Uterus (tissue), 4 donors: ENCODE measurements at places on chromosomes 4 and X.

DNA sequence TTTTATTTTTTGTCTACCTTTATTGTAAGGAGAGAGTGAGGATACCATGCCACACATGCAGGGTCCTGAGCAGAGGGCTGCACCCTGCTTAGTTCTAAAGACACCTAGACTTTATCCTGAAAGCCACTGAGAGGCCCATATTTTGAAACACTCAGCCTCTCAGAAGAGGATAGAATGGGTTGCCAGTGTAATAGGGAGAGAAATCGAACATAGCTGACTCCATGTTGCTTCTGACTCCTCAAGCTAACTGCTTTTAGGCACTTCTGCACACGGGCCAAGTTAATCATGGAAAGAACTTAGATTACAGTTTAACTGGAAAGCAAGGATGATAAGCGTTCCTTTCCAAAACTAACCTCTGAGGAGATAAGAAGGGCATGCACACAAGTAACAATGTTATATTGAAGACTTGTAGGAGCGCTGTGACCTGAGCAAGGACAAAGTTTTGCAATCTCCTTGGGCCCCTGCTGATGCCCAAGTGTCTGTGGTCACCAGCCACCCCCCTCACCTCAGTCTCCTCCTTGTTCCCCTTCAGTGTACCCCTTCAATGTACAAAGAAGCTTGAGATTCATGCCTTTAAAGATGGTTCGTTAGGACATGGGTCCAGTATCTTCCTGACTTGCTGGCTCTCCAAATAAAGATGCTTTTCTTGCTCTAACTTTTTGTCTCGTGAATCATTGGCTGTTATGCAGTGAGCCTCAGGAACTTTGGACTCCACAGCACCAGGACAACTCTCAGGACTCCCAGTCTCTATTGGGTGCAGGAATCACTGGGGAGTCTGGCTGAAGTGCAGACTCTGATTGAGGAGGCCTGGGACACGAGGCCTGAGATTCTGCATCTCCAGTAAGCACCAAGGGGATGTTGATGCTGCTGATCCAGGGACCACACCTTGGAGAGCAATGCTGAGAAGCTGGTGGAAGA is 25.4 kb upstream of the CD99 start:
- DNase-seq: no peak

DNA sequence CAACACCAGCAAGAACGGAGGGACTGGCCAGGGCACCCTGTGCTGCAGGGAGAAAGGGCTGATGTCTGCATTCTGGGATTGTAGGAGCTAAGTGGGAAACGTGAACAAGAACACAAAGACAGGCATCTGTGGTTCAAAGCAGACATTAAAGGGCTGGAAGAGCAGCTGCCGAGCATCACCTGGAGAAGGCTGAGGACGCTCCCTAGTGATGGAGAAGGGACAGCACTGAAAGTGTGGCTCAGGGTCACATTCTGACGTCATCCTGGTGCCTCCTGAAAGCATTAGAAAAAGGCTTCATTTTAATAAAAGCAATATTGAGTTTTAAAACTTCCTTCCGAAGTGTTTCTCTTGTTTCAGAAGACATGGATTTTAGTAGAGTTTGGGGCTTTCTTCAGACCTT is 62.3 kb downstream of the CLDN22 start:
- no peak for DNase-seq

GRCh38 chr4:149161247-149161646 is 654.4 kb downstream of the IQCM start:
- no peak for DNase-seq

GRCh38 chrX:75883446-75883845 is 98.4 kb upstream of the MAGEE2 start:
- no peak for DNase-seq

GRCh38 chr4:165302658-165303057 is 24.8 kb upstream of the MSMO1 start:
- DNase-seq: no peak

DNA sequence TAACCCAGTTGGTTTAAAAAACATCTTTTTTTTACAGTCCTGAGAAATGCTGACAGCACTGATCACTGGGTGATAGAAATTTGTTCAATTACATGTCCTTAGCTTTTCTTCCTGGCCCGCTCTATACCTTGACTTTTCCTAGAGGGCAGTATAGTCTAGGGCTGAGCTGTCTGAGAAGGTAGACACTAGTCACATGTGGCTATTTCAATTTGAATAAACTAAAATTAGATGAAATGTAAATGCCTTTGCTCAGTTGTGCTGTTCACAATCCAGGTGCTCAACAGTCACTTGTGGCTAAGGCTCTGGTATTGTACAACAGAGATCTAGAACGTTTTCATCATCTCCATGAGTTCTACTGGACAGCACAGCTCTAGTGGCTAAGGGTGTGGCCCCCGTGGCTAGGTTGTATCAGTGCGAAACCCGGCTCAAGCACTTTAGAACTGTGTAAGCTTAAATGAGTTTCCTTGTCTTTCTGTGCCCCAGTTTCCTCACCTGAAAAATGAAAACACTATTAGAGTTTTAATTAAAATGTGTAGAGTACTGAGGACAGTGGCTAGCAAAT is 111.6 kb upstream of the WDR17 start:
- DNase-seq: no peak

- DNase-seq: no peak
These were observed 78.7 kb downstream of the SUPT20HL2 start for GRCh38 chrX:24235084-24235710.

GRCh38 chr4:145880355-145880960 is 58.2 kb downstream of the ZNF827 start:
- no peak for DNase-seq

DNA sequence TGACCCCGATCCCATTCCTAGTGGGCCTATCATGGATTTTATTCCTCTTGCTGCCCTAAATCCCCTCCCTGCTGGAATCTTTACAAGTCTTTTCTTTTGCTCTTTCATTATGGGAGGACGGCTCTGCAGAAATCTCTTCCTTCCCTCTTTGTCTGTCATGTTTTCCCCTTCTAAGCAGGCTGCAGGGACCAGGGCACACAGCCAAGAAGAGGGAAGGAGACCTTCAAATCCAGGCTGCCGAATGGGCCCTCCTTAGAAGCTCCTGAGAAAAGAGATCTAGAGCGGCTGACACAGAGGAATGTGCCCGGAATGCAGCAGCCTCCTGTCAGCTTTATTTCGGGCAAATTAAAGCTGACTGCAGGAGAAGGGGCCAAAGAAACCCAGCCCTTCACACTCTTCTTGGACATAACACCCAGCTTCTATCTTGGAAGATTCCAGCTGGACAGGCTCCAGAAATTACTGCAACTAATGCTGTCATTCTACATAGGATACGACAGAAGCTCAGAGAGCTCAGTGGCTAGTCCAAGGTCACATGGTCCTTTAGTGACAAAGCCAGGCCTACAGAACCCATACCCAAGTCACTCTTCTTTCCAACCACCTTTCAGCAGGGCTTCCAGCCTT is 187.8 kb upstream of the NHS start:
- DNase-seq: no peak

GRCh38 chr4:15714646-15715435 is 12.0 kb downstream of the BST1 start:
- DNase-seq: no peak

DNA sequence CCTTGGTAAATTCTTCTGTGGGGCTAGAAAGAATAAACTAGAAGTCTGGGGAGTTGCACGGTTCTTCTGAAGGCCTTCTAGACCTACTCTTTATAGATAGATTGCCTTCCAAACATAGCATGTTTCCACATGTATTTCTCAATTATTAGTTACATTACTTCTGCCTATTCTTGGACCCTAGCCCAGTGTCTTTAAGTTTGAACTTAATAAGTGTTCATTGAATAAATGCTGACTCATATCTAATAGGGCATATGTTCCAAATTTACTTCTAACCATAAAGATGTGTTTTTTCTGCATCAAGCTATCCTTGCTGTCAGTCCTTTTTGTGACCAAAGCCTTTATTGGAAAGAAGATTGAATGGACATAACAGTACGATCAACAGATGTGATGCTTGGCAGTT is 503.6 kb upstream of the ZFP42 start:
- DNase-seq: no peak

- DNase-seq: no peak
These were observed 208.3 kb downstream of the ARHGAP10 start for GRCh38 chr4:147940171-147940570.

DNA sequence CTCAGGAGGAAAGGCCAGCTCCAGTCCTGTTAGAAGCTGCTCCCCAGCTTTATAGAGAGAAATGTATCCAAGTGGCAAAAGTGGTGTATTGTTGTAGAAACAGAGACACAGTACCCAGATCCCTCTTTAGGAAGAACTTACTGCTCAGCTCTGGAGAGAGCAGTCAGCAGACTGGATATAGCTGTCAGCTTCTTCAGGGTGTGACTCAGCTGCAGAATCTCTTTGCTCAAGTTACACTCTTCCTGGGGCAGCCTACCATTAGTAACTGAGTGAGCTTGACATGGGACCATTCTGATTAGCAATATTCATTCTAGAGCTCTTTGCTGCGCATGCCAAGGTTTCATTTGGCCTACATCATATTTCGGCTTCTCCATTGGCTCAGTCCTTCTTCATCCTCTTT is 40.5 kb downstream of the ATP1B4 start:
- no peak for DNase-seq

DNA sequence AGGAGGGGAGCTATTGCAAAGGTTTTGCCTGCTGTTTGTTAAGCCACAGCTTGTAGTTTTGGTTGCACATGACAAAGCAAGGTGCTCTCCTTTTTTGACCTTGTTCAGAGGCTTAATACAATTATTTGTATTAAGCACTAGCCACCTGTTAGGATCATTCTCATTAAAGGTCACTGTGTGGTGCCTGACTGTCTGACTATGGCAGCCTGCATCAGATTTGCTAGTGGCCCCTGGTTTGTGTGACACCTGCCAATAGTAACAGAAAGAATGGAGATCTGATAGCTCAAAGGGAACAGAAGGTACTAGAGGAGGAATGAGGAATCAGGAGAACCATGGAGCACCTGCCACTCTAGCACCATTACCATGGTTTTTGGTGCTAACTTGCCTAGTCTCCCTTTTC is 102.5 kb downstream of the POLA1 start:
- no peak for DNase-seq

DNA sequence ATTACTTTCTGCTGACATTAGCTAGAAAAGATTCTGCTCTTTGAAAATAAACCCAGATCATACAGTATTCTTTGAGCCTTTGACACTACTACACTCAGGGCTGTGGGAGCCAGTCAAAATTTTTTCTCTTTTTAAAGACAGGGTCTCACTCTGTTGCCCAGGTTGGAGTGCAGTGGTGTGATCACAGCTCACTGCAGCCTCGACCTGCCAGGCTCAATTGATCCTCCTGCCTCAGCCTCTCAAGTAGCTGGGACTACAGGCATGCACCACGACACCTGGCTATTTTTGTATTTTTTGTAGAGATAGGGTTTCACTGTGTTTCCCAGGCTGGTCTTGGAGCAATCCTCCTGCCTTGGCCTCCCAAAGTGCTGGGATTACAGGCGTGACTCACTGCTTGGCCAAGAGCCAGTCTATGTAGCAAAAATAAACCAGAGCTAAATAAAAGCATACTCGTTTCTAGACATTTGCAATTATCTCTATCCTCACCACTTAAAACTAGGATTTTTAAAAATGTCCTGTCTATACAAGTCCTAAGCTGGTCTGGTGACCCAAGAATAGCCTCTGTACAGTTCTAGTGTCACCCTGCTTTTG is 43.2 kb downstream of the AKAP4 start:
- peak; percentile 30 for DNase-seq

DNA sequence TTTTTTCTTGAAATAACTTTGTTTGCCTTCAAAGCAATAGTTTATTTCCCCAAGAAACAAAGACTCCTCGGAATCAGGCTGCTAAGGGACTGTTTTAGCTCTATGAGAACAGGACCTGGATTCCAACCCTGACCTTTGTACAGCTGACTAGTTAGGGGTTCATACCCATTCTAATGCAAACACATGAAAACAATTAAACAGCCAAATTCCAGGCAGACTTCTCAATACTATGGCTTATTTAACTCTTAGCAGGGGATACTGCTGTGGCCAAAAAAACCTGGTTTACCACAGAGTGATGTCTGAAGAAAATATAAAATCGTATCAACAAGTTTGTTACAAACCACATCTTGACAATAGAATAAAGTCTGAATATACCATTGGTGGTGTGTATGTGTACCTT is 129.6 kb upstream of the INTU start:
- DNase-seq: no peak

DNA sequence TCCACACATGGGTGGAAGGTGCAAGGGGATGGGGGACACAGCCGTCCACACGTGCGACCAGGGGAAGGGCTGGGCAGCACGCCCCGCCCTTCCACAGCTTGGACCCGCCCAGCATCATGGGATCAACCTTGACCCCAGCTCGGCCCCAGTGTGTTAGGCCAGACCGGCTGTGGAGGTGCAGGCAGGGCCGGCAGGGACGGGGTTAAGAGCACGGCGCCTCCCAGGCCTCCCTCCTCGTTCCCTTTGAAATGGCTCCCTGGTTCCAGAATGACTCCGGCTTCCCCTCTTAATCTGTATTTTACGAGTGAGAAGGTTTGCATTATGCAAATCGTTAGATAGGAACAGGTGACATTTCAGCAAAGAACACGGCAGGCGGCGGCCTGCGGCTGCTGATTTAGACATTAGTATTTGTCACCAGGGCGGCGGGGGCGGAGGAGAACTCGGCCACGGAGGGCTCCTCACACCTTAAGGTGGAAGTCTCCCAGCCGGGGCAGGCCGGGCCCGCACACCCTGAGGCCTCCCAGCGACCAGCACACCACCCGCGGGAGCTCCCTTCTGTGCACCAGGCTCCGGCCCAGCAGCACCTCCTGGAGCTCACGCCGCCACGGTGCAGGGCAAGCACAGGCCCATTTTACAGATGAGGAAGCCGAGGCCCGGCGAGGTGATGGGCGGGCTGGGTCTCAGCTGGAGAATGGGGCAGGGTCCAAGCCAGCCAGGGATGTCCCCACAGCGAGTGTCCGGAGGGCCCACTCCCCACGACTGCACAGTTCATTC is 116.1 kb downstream of the FAM53A start:
- DNase-seq: no peak

- no peak for DNase-seq
These were observed 196.9 kb downstream of the NWD2 start for GRCh38 chr4:37441231-37442061.

DNA sequence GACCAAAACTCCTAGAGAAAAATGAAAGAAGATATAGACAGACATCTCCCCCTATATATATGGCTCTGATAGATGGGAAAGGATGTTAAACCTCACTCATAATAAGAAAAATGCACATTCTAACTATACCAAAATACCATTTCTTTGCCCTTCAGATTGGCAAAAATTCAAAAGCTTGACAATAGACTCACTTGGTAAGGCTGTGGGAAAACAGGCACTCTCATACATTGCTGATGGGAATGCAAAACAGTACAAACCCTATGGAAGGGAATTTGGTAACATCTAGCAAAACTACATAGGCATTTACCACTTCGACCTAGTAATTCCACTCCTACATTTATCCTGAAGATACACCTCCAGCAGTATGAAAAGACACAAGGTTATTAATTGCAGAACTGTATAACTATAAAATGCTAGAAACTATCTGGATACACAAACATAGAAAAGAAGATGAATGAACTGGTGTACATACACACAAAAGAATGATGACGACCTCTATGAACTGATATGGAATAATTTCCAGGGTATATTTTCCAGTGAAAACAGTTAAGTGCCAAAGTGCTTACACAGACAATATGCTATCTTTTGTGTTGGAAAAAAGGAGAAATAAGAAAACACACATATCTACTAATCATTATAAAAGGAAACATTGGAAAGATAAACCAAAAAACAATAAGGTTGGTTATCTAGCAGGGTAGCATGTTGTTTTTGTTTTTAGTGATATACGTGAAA is 48.5 kb downstream of the WDFY3 start:
- DNase-seq: no peak

GRCh38 chr4:148453833-148454232 is 11.6 kb upstream of the NR3C2 start:
- no peak for DNase-seq
